GM12891 (cell line): ENCODE measurements at places on chromosomes 2 and 18.

DNA sequence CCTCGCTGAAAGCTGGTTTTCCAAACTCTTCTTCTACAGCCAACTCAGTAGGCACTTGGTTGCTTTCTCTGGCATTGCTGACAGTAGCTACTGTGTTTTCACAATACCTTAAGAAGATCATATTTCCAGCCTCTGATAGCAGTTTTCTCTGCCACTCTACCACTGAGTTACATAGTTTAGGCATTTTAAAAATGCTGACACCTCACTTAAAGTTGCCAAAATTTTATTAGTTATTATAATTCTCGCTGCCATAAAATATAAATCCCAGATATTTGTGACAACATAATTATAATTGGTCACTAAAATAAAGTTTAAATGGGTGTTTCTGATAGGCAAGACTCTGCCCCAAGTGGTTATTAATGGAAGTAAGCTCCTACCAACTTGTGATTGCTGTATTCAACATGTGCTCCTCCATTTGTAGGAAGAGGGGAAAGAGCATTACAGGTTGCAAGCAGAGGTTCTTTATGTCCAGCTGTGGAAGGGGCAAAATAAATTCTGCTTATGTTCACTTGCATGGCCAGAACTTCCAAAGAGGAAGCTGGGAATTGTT lies 1202.8 kb downstream of the CNTNAP5 start:
- DNase-seq, result no peak

DNA sequence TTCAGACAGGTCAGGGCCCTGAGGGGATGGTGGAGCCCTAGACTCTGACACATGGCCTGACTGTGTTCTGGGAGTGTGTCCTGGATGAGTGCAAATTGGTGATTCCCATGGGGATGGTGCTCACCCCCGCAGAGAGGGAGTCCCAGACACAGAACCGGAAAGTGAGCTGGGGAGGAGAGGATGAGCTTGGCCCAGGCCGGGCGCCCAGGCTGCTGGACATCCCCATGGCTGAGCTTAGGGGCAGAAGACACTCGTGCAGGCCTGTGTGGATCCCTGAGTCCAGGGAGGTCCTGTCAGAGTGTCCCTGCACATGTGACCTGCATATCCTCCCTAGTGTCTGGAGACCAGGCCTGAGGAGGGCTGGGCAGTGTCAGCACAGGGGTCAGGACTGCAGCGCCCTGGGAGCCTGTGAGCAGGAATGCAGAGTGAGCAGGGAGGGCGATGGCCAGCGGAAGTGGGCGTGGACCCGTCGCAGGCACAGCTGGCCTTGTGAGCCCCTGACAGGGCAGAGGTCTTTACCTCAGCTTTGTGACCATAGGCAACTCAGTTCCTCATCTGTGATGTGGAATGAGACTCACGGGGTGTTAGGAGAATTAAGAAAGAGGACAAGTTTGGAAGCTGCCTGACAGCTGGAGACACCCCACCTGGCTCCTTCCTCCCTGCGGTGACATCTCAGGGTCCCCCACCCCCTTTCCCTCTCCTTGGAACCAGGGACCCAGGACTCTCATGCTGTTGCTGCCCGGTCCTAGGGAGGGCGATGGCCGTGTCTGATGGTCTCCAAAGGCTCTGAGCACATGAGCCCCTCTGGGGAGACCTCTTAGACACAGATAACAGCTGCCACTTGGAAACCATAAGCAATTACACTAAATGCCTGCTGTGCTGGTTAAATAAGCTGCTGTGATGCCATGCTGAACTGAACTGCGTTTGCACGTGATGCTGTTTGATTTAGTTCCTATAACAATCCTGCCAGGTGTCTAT lies 62.6 kb upstream of the HS6ST1 start:
- DNase-seq, result no peak

DNA sequence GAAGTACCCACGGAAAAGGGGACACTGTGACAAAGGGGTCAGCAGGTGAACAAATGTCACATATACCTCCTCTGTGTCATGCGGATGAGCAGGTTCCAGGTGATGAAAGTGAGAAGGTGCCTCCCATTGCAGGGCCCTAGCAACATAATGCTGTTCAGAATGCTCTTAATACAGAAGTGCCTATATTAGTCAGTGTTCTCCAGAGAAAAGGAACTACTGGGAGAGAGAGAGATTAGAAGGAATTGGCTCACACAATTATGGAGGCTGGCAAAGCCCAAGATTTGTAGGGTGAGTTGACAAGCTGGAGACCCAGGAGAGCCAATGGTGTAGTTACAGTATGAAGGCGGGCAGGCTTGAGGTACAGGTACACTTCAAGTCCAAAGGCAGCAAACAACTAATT lies 98.1 kb upstream of the CDC42EP3 start:
- no peak for DNase-seq

GRCh38 chr18:59570101-59570775 lies 127.0 kb downstream of the CCBE1 start:
- no peak for DNase-seq

GRCh38 chr2:129061069-129061768 lies 742.6 kb upstream of the HS6ST1 start:
- no peak for DNase-seq

GRCh38 chr2:224126003-224126402 lies 86.9 kb upstream of the SERPINE2 start:
- DNase-seq, result no peak

GRCh38 chr2:163552758-163553157 lies 183.1 kb downstream of the FIGN start:
- no peak for DNase-seq

GRCh38 chr18:49249521-49249920 lies 210.9 kb downstream of the DYM start:
- no peak for DNase-seq

DNA sequence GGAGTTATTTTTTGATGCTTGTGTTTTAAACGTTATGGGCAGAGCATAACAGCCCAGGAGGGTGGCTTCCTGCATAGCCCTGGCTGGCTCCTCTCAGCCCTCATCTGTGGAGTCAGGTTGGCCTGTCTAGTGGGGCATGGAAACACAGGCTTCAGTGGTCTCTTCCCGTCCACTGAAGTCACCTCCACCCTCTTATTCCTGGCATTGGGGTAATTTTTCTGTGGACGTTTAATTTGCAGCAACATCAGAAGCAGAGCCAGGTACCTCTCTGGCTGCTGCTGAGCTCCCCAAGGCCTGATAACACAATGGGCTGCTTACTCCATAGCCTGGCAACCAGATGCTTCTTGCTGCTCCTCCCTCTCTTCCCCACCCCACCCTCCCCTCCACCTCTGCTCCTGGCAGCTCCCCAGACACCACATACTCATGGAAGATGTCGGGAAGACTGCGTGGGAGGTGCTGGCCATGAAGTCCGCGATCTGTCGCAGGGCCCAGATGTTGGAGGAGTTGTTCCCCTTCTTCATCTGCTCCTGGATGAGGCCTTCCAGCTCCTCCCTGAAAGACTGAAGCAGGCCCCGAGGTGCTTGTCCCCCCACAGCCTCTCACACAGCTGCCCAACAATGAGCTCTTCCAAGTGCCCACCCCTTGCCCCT lies 64.0 kb downstream of the ADD2 start:
- no peak for DNase-seq

- no peak for DNase-seq
Measured at GRCh38 chr18:79506191-79507075, 110.7 kb downstream of the NFATC1 start.

DNA sequence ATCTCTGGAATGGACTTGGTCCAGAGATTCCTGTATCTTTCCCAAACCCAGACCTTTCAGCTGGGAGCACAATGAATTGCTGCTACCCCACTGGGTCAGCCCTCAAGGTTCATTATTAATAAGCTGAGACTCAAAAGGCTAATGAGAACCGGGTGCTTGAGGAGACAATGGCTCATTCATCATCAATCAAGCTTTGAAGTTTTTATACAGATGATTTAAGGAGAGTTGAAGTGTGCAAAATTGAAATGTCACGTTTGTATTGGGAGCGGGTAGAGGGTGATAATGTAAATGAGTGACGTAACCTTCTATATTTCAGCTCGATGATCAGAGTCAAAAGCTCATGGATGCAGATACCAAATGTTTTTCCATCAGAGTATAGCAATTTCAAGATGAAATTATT lies 744.9 kb downstream of the ERBB4 start:
- DNase-seq, result no peak
